ENCODE measurements at places on chromosomes 2 and 18. TPM values are rescaled to one million over a fixed set of nuclear protein-coding genes. Genes with fewer than 3 reads are reported as not detected.

DNA sequence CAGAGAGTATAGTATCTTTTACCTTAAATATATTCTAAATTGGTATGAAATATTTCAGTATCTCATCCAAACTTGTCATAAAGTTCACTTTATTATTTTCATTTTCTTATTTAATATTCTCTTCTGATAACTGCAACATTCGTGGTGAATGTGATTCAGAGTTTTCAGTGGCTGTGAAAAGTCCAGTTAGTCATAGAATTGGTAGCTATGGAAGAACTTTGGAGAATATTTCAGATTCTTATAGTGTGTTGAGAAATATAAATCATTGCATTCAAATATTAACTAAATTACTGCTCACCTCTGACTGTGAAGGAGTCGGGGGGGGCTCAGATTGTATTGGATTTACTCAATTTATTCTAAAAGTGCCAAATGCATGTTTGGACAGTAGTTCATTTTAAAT, 178.6 kb upstream of the VWC2L start:
- H3K27me3 ChIP-seq, result no peaks in the 10 kb centered on the region
- no peaks in the 10 kb centered on the region for H3K36me3 ChIP-seq
- DNase-seq, result no peak

- no peaks in the 10 kb centered on the region for H3K36me3 ChIP-seq
- H3K27me3 ChIP-seq, result no peaks in the 10 kb centered on the region
- H3K27ac ChIP-seq, result peak overlapping the region; percentile 97
- no peak for DNase-seq
These were observed 2.4 kb downstream of the GLS start for GRCh38 chr2:190882856-190883582.

DNA sequence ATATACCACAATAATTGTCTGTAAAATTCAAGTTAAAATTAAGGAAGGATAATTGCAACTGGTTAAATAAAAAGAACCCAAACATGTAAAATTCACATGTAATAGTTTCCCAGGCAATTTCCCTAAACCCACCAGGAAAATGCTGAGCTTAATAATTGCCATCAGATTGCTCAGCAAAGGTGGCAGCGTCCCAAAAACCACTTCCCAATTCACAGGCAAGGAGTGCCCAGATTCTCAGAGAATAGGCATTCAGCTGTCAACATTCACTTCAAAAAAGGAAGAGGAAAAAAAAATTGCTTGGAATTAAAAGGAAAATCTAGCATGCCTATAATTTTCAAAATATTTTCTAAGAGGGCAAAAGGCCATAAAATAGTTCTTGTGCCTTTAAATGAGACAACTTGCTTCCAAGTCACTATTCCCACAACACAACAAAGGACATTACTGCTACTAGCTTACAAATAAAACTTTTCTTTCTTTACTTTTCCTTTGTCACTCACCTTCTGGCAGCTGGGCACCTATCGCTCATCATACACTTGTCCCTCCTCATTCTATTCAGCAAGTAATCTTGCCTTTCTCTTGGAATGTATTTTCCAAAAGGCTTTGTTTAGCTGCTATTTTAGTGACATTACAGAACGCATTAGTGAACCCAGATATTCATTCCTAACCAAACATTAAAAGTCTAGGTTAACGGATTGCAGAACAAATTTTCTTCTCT, 15.2 kb downstream of the SRBD1 start:
- peaks cover 17% of the 10 kb centered on the region for H3K36me3 ChIP-seq
- H3K27ac ChIP-seq, result no peak overlapping the region
- peaks cover 10% of the 10 kb centered on the region for H3K4me1 ChIP-seq

Gene C2orf80
- not detected for total RNA-seq

Gene ZNF2
- total RNA-seq, result 4.2 TPM

Gene KCNG2
- not detected for total RNA-seq

All from vagina (tissue), 2 donors.